ENCODE measurements at places on chromosomes 11 and 22.
A peak's percentile ranks its signal among the peaks of the same experiment; 100 is the strongest.

DNA sequence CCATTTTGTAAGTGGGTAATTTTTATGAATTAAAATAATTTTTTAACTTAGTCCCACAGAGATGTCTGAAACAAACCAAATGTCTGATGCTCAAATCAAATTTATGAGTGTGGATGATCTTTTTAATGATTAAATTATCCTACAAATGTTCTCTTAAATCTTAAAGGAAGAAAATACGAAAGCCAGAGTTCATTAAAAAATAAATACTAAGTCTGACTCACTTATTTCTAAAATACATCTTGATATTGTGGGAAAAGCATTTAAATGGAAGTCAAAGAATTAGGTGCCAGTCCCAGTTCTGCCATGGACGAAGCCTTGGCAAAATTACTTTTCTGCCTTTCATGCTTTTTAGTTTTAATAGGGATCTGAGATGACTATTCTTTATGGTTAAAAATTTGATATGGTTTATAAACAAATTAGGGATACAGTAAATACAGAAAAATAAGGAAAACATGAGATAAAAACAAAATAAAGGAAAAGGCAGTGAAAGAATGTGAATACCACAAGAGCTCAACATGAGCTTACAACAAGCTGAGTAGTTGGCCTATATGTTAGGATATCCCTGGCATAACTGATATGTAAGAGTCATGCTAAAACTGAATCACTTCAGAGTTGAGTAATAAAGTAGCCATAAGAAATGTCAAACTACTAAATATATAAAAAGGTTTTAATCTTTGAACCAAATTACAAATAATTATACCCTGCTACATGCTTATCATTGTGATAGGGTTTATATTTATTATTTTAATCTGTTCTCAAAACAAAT lies 9.2 kb downstream of the CCDC34 start:
- no peaks in the 10 kb centered on the region for H3K27me3 ChIP-seq
- no peak overlapping the region for H3K4me3 ChIP-seq
- H3K27ac ChIP-seq, result no peak overlapping the region

GRCh38 chr11:111440416-111441205 lies 61.5 kb upstream of the POU2AF1 start:
- no peak overlapping the region for H3K4me3 ChIP-seq
- no peaks in the 10 kb centered on the region for H3K36me3 ChIP-seq
- H3K27ac ChIP-seq, result no peak overlapping the region
- DNase-seq, result peak; percentile 56
- no peaks in the 10 kb centered on the region for H3K4me1 ChIP-seq
- H3K27me3 ChIP-seq, result no peaks in the 10 kb centered on the region

GRCh38 chr22:39545386-39546365 lies 13.1 kb upstream of the RPS19BP1 start:
- H3K4me3 ChIP-seq, result no peak overlapping the region
- no peaks in the 10 kb centered on the region for H3K4me1 ChIP-seq
- DNase-seq, result peak; percentile 65
- H3K27ac ChIP-seq, result no peak overlapping the region

DNA sequence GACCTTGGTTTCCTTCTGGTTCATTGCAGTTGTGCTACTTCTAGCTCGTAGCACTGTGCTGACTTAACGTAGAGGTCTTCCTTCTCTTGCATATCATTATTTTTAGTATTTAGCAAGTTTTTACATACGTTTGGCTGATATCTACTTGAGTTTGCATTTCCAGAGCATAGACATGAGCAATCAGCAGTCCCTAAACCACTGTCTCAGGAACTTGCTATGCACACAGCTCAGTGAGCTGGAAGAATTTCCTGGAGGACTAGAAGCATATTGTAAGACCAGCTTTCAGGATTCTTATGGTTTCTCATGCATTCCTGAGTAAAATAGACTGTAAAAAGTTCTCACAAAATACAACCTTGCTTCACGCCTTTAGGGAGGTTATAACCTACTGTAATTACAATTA lies 226.7 kb upstream of the PDGFD start:
- H3K27me3 ChIP-seq, result no peaks in the 10 kb centered on the region
- no peaks in the 10 kb centered on the region for H3K4me1 ChIP-seq
- no peaks in the 10 kb centered on the region for H3K36me3 ChIP-seq
- DNase-seq, result no peak

GRCh38 chr11:124460459-124460858 lies 15.0 kb upstream of the OR8B8 start:
- no peak overlapping the region for H3K27ac ChIP-seq
- no peak overlapping the region for H3K4me3 ChIP-seq
- no peak for DNase-seq

- peak within 1 kb of the TSS; percentile 42 for H3K4me3 ChIP-seq
- no peaks in the 10 kb centered on the region for H3K36me3 ChIP-seq
- H3K4me1 ChIP-seq, result peaks cover 7% of the 10 kb centered on the region
- peak within 1 kb of the TSS; percentile 64 for H3K27ac ChIP-seq
- no peaks in the 10 kb centered on the region for H3K27me3 ChIP-seq
Observed at GRCh38 chr11:130448416-130449309, at the start of gene ADAMTS15. ADAMTS15 (plus strand) TSS chr11:130448645; CDS start chr11:130448974, 329 bp downstream.

DNA sequence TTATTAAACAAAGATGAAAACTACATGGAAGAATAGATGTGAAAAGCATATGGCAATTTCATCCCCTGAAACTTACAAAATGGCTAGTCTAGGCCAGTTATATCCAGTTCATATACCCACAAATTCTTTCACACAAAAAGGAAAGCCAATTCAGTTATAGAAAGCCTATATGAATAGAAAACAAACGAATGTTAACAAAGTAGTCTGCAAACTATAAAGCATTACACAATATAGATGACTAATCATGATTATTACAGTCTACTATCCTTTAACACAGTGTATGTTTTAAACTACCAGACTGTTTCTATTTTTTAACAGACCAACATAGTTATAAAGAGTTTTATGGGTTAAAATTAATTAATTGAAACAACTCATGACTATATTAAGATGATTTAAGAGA lies 12.1 kb downstream of the DCUN1D5 start:
- H3K4me3 ChIP-seq, result no peak overlapping the region
- no peak for DNase-seq
- H3K27me3 ChIP-seq, result no peaks in the 10 kb centered on the region

DNA sequence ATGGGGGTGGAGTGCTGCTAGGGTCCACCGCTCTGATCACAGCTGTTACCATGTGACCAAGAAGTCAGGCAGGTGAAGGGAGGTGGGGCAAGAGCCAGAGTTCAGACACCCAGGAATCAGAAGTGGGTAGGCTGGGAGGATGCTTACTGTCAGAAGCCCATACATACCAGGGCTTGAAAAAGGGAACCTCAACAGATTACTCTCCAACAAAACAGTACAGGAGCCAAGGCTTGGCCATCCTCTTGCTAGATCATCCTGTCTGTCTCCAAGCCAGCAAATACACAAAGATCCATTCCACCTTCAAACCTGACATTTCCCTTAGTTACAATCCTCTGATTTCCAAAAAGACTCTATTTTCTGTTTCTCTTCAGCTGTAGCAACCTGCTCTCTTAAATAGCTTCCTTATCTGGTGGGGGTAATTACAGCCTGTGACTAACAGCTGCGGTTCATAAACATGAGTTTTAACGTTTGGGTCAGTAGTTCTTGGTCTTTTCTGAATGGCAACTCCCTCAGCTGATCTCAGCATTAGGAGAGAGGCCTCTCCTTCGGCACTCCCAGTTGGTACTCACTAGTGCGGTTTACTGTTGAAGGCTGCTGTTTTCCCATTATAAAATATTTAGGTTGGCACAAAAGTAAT lies 31.1 kb upstream of the WT1 start:
- no peak overlapping the region for H3K27ac ChIP-seq
- H3K27me3 ChIP-seq, result no peaks in the 10 kb centered on the region
- no peak overlapping the region for H3K4me3 ChIP-seq
- no peaks in the 10 kb centered on the region for H3K36me3 ChIP-seq

GRCh38 chr11:3836903-3837302 lies 3.9 kb downstream of the RHOG start:
- H3K4me3 ChIP-seq, result no peak overlapping the region
- H3K27me3 ChIP-seq, result no peaks in the 10 kb centered on the region
- H3K36me3 ChIP-seq, result no peaks in the 10 kb centered on the region
- DNase-seq, result no peak

GRCh38 chr11:64015935-64016845 lies 19.5 kb upstream of the FLRT1 start:
- H3K36me3 ChIP-seq, result no peaks in the 10 kb centered on the region
- H3K27ac ChIP-seq, result no peak overlapping the region
- no peak for DNase-seq
- H3K4me1 ChIP-seq, result no peaks in the 10 kb centered on the region
- no peak overlapping the region for H3K4me3 ChIP-seq
- no peaks in the 10 kb centered on the region for H3K27me3 ChIP-seq

GRCh38 chr11:16357775-16358174 lies 1.4 kb upstream of the SOX6 start:
- no peak overlapping the region for H3K27ac ChIP-seq
- H3K36me3 ChIP-seq, result no peaks in the 10 kb centered on the region
- no peak overlapping the region for H3K4me3 ChIP-seq
- no peaks in the 10 kb centered on the region for H3K27me3 ChIP-seq

GRCh38 chr11:115051938-115052590 lies 373.7 kb downstream of the NXPE2 start:
- no peak overlapping the region for H3K4me3 ChIP-seq
- no peak overlapping the region for H3K27ac ChIP-seq

GRCh38 chr11:364991-365725 lies 4.1 kb upstream of the B4GALNT4 start:
- peaks cover 13% of the 10 kb centered on the region for H3K27me3 ChIP-seq
- no peak overlapping the region for H3K27ac ChIP-seq
- DNase-seq, result no peak
- H3K36me3 ChIP-seq, result no peaks in the 10 kb centered on the region
- H3K4me1 ChIP-seq, result no peaks in the 10 kb centered on the region

GRCh38 chr22:37749831-37750595 lies 53.2 kb downstream of the TRIOBP start:
- peaks cover 34% of the 10 kb centered on the region for H3K4me1 ChIP-seq
- no peaks in the 10 kb centered on the region for H3K36me3 ChIP-seq
- no peak overlapping the region for H3K4me3 ChIP-seq
- DNase-seq, result no peak
- no peak overlapping the region for H3K27ac ChIP-seq

DNA sequence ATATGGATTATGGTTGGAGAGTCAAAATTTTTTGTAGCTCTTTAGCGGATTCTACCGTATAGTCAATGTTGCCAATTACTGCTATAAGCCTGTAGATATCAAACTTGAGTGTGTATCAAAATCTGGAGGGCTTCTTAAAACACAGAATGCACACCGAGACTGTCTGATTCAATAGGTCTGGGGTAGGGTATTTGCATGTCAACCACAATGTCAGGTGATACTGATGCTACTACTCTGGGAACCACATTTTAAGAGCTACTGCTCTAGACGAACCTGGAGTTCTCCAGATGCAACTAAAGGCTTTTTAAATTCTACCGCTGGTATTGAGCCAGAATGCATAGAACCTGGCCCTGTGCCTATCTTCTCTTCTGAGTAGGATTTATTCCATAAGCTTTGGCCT lies 15.8 kb upstream of the MS4A4A start:
- no peaks in the 10 kb centered on the region for H3K36me3 ChIP-seq
- DNase-seq, result no peak
- H3K27ac ChIP-seq, result no peak overlapping the region
- H3K4me3 ChIP-seq, result no peak overlapping the region
- no peaks in the 10 kb centered on the region for H3K27me3 ChIP-seq
- no peaks in the 10 kb centered on the region for H3K4me1 ChIP-seq

- H3K36me3 ChIP-seq, result no peaks in the 10 kb centered on the region
- no peak overlapping the region for H3K27ac ChIP-seq
- H3K4me3 ChIP-seq, result no peak overlapping the region
- peaks cover 11% of the 10 kb centered on the region for H3K4me1 ChIP-seq
- DNase-seq, result no peak
Observed at GRCh38 chr11:64881476-64881875, 3.1 kb upstream of the EHD1 start.

GRCh38 chr11:9708544-9708943 lies 44.7 kb downstream of the SWAP70 start:
- no peak overlapping the region for H3K4me3 ChIP-seq
- H3K36me3 ChIP-seq, result no peaks in the 10 kb centered on the region
- no peak overlapping the region for H3K27ac ChIP-seq
- H3K27me3 ChIP-seq, result no peaks in the 10 kb centered on the region
- H3K4me1 ChIP-seq, result peaks cover 8% of the 10 kb centered on the region

- DNase-seq, result no peak
- no peaks in the 10 kb centered on the region for H3K27me3 ChIP-seq
- H3K4me1 ChIP-seq, result peaks cover 6% of the 10 kb centered on the region
- H3K36me3 ChIP-seq, result no peaks in the 10 kb centered on the region
- H3K27ac ChIP-seq, result no peak overlapping the region
Observed at GRCh38 chr22:35369996-35370395, 10.9 kb upstream of the HMOX1 start.

- no peaks in the 10 kb centered on the region for H3K36me3 ChIP-seq
- no peak for DNase-seq
- H3K4me3 ChIP-seq, result no peak overlapping the region
- H3K27me3 ChIP-seq, result no peaks in the 10 kb centered on the region
- no peak overlapping the region for H3K27ac ChIP-seq
- H3K4me1 ChIP-seq, result no peaks in the 10 kb centered on the region
Observed at GRCh38 chr11:14756349-14756748, 112.7 kb downstream of the PDE3B start.

DNA sequence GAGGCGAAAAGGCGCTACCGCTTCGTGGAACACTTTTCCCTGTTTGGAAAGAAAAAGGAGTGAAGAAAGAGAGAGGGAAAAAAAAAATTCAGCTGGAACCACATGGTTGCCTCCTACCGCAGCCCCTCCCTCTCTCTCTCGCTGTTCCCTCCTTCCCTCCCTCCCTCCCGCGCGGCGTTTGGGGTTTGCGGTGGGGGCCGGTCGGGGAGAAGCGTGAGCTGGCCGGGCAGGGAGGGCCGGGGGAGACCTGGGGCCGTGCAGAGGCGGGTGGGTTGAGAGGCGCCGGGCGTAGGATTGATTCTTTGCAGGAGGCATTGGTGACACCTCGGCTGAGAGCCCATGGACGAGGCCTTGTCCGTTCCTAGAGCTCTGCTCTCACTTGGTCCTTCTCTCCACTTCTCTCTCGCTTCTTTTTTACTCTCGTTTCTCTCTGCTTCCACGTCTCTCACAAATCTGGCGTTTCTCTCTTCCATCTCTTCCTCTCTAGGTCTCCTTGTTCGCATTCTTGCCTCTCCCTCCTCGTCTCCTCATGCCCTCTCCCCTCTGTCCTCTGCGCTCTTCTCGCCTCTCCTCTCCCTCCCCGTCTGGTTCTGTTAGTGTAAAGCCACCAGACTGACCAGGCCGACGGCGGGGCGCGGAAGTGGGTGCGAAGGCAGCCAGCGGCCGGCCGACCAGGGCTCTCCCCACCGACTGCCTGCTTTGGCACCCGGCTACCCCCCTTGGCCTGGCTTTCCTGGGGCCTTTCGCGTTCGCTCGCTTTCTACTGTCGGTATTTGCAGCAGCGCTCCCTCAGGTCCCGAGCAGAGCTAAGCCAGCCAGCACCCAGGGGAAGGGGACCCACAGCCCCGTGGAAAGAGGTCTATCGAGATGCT lies at the start of gene CLMP:
TSS of gene CLMP (minus strand) at position 61 of the 872 bp plus-strand sequence. CDS start 308 bp downstream, outside the sequence.
- H3K4me1 ChIP-seq, result no peaks in the 10 kb centered on the region
- peak within 1 kb of the TSS; percentile 71 for H3K27ac ChIP-seq
- peak within 1 kb of the TSS; percentile 26 for H3K4me3 ChIP-seq
- DNase-seq, result peak; percentile 41
- peaks cover 10% of the 10 kb centered on the region for H3K27me3 ChIP-seq

Measured in colonic mucosa (tissue), 4 donors.